Smooth muscle cell of the brain vasculature (primary cell): ENCODE measurements at places on chromosomes 16 and 17.

DNA sequence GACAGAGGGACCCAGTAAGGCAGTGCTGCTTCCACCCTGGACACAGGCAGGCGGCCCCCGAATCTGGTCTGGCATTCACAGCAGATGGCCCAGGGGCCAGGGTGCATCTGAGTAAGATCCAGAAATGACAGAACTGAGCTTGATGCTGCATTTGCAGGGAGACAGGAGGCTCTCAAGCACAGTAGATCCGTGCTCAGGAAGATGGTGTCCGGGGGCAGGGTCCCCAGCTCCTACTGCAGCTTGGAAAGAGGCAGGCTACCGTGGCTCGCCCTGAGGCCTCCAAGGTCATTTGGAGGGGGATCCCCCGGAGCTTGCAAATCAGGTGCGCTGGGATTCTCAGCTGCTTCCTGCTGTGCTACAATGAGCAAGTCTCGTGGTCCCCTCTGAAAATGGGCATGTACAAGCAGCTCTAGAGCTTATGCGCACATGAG is 2.2 kb downstream of the C16orf95 start:
- no peak for DNase-seq

- no peak for DNase-seq
Measured at GRCh38 chr17:4548721-4549531, 6.3 kb downstream of the MYBBP1A start.

DNA sequence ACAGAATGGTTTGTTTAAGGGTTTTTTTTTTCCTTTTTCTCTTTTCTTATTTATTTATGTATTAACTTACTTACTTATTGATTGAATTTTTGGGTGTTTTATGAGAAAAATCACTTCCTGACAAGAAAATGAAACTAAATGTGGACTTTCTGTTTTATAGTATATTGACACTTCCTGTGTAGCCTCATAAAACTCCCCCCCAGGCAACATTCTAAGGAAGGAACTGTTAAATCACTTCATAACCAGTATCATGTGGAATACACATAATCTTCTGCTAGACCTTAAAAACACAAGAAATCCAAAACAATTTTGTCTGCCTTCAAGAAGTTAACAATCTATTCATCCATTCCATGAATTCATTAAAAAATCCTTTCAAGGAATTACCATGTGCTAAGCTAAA is 164.1 kb upstream of the TOM1L1 start:
- no peak for DNase-seq

- DNase-seq, result no peak
Measured at GRCh38 chr16:27221576-27222248, 18.4 kb downstream of the KDM8 start.

- DNase-seq, result no peak
Measured at GRCh38 chr17:8707332-8708024, 37.2 kb downstream of the CCDC42 start.

GRCh38 chr16:31488468-31489297 is 5.8 kb downstream of the SLC5A2 start:
- no peak for DNase-seq
